ENCODE measurements at places on chromosomes 3 and 15.
A peak's percentile ranks its signal among the peaks of the same experiment; 100 is the strongest.

DNA sequence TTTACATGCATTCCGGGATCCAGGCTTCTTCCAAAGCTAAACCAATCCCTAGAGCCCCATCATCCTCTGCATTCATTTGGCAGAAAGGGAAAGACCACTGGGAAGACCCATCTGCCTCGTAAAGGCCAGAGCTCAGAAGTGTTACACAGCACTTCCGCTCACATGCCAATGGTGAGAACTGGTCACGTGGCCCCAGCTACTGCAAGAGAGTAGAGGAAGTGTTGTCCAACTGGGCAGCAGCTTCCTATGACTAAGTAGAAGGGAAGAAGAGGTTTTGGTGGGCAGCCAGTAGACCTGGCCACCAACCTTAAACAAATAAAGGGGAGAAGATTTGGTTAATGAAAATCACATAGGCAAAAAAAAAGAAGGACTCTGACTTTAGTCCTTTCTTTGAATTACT, 74.4 kb upstream of the PPP2R3A start:
- DNase-seq = no peak

DNA sequence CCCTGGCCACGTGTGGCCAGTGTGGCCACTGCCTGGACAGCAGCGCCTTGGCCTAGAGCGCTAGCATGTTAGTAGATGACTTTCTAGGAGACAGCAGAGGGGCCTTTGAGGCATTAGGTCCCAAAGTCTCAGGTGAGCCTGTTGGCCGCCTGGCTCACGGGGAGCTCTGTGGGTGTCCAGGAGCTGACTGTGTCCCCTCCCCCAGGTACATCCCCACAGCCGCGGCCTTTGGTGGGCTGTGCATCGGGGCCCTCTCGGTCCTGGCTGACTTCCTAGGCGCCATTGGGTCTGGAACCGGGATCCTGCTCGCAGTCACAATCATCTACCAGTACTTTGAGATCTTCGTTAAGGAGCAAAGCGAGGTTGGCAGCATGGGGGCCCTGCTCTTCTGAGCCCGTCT, 17.0 kb downstream of the SEC61A1 start:
- no peak for DNase-seq

DNA sequence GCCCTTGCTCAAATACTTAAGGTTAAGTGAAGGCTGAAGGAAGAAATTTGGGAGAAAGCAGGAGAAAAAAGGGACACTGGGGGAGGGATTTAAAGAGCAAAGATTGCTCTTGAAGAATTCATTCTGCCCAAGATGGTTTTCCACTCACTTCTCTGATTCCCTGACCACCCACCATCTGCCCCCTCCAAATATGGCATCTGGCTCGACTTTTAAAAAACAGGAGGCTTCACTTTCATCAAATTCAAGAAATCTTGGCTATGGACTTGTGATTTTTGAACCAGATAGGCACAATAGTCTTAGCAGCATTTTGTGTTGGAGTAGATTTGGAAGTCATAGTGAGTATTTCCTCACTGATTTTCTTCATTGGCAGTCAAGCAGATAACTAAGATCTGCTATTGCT, 574.4 kb upstream of the SUCLG2 start:
- no peak for DNase-seq

DNA sequence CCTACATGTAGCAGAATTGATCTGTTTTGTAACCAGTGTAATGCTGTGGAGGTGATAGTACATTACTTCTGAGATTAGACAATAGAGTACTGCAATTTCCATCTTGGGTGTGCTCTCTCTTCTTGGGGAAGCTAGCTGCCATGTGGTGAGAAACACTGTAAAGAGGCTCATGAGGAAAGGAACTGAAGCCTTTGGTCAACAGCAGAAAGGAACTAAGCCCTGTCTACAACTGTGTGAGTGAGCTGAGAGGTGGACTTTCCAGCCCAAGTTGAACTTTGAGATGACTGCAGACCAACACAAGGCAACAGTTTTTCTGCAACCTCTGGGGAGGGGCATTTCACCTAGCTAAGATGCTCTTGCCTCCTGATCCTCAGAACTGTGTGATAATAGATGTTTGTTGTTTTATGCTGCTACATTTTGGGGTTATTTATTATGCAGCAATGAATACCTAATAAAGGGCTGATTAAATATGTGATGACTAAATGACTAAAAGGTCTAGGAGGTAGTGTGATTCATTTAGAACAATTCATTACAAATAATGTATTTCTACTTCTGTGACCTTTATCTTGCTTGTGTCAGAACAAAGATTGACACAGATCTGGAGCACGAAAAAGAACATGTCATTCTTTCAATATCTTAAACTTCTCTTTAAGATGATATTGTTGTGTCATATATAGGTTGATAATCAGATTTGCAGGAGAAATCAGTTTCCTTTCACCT, 121.6 kb upstream of the THRB start:
- DNase-seq = no peak

GRCh38 chr3:173957646-173958045, 560.1 kb downstream of the NLGN1 start:
- no peak for DNase-seq

- DNase-seq = peak; percentile 68
Observed at GRCh38 chr15:48352474-48353072, 21.3 kb downstream of the DUT start.

- DNase-seq = no peak
Observed at GRCh38 chr3:99013777-99014315, 112.4 kb upstream of the DCBLD2 start.

DNA sequence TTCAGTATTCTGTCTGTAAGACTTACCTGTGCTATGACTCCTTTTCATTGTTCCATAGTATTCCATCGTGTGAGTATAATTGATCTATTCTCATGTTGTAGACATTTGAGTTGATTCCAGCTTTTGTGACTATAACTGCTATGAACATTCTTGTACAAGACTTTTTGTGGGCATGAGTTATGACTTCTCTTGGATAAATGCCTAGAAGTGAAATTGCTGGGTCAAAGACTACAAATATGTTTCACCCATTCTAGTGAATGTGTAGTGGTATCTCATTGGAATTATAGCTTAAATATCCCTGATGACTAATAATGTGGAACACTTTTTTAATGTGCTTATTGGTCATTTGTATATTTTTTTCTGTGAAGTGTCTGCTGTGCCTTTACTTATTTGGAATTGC, 27.6 kb upstream of the NPHP3 start:
- DNase-seq = no peak
